Left ventricle myocardium superior (tissue), 1 donor: ENCODE measurements at places on chromosomes 16 and 17.

GRCh38 chr17:28900986-28901726, 1.7 kb downstream of the DHRS13 start:
- no peak for DNase-seq

GRCh38 chr17:73690676-73691075, 46.4 kb upstream of the SDK2 start:
- no peak for DNase-seq

- no peak for DNase-seq
Observed at GRCh38 chr16:82524976-82525375, 101.8 kb upstream of the CDH13 start.

DNA sequence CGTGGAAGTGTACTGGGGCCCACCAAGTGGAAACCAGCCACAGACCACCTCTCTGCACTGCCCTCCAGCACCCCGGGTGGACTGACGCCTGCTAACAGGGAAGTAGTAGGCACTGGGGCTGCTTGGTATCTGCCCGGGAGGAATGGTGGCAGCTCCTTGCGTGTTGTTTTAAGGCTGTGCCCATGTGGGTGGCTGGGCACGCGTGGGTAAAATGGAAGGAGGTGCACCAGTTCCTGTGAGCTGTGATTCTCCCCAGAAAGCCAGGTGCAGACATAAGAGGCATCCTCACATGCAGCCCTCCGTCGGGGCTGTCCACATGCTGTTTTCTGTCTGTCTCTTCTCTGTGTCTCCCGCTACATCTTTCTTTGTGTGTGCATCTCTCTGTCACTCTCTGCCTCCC, 122.3 kb downstream of the ENGASE start:
- DNase-seq, result no peak

GRCh38 chr17:44269535-44270240, 1.8 kb upstream of the SLC4A1 start:
- no peak for DNase-seq

- DNase-seq, result peak; percentile 83
Observed at GRCh38 chr17:20063665-20064648, 54.8 kb downstream of the SPECC1 start.

DNA sequence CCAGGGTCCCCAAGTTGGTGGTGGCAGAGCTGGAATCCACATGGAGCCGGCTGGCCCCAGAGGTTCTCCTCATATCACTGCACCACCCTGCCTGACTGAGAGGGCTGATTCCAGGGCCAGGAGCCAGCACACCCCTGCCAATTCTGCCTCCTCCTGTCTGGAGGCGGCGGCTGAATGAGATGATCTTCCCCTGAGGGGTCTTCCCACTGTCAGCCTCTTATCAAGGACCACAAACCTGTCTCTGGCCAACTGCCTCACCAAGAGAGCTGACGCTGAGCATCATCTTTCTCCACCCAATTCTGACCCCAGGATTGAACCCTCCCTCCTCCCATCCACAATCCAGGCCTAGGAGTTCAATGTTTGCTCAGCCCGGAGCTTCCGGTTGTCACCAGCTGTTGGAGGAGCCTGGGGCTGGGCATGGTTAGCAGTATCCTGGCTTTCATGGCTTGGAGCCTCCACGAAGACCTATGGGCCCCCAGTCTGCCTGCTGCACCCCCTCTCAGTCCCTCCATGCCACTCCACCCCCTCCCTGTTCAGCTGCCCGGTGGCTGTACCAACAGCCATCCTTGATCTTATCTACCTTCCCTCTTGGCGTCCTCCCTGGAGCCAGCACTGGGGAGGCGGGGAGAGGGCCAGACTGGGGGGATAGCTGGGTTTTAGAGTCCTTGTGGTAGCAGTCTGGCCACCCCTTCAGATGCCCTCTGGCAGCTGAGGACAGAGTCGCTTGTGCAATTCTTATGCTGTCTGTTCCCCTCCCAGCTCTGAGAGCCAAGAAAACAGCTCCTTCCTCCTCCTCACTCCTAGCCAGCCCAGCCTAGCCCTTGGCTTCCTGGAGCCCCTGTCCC, 25.6 kb downstream of the ABCC3 start:
- DNase-seq, result peak; percentile 63

DNA sequence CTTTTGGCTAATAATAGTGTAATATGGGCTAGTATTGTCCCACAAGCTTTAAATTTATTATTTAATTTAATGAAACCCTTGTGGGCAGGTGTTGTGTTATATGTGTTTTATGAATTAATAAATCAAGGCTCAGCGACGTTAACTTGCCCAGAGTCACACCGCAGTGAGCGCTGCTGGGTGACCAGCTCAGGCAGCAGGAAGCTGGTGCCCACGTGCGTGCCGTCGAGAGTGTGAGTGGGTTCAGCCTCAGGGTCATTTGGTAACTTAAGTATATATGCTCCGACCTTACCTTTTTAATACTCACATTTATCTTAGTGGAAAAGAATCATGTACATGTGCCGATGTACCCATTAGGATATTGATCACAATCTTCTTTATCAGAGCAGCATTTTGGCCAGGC, 137.4 kb upstream of the CHMP6 start:
- DNase-seq, result no peak

DNA sequence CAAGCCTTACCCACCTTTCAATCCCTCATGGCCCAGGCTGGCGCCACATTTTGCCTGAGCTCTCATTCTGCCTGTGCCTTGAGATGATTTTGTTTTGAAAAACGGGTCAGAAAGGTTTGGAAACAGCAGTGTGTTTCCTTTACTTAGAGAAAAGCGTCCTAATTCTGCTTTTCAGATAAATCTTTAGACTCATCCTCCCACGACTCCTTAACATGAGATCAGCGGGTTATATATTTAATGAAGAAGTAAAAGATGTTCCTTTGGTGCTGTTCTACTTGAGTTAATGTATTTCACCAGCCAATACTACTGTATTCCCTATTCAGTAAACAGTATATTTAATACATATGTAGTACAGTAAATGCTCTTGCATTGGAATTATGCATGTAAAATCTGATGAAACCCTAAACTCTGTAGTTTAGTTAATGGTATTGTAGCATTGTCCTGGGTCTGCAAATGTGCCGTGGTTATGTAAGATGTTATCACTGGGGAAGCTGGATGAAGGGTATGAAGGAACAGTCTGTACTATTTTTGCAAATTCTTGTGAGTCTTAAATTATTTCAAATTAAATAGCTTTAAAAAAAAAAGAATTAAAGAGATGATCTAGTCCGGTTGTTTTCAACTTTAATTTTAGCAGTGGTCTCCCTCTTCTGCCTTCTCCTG, 199.4 kb upstream of the CACNG5 start:
- DNase-seq, result no peak

DNA sequence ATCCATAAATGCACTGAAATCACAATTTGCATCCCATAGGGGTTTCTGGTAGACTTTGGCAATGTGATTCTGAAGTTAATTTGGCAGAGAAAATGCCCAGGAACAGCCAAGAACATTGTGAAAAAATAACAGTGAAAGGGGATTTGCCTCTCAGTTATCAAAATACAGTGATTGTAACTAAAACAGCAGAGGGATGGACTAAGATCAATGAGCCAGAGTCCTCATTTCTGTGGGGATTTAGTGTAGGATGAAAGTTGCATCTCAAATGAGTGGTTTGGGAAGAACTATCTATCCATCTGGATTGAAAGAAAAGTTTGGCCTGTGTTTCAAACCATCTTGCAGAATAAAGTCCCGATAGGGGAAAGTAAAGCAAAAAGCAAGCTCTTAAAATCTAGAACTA, 28.1 kb downstream of the MYBBP1A start:
- DNase-seq, result no peak

DNA sequence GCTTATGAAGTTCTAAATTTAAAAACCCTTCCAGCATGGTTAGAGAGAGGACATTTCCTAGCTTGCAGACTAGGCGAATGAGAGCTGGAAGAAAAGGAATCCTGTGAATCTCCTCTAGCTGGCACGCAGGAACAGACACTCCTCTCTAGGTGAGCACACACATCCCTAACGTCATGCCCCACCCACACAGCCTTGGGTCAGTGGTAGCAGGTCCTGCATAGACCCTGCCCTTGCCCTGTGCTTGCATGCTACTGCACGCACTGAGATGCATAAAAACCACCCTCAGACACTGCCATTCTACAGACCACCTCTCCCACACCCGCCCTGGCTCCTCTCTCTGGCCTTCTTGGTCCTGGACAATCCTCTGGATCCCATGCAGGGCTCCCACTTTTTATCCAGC, 23.5 kb downstream of the CES1 start:
- DNase-seq, result no peak

DNA sequence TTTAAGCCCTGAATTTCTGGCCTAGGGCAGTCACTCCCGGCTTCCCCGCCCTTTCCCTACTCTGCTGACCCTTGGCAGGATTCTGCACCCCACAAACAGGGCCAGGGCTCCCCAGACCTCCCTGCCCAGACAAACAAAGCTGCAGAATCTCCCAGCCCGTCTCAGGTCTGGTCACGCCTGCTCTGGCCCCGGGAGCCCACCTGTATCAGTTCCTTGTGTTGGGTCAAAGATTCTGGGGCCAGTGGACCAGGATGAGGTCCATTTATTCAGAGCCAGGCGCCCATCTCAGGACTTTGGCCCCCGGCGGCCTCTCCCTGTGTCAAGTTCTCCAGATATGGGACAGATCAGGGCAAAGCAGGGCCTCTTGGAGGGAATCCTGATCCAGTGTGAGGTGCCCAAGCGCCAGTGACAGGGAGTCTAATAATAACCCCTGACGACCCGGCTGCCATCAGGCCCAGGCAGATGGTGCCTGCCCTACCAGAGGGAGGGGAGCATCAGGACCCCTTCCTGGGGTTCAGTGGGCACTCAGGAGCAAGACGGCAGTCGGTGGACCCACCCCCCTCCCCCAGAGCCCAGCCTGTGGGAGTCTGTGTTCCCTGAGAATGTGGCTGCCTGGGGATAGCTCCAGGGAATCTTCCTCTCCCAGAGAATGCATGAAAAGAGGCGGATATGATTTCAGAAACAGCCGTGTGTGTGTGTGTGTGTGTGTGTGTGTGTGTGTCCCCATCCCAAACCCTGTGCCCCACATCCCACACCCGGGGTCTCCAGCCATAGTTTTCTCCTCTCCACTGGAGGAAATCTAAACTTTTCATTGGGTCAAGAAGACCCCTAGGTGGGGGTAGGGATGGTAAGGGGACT, 1.3 kb downstream of the TTYH2 start:
- peak; percentile 60 for DNase-seq

- no peak for DNase-seq
Observed at GRCh38 chr17:37399265-37399803, 7.3 kb downstream of the ACACA start.

DNA sequence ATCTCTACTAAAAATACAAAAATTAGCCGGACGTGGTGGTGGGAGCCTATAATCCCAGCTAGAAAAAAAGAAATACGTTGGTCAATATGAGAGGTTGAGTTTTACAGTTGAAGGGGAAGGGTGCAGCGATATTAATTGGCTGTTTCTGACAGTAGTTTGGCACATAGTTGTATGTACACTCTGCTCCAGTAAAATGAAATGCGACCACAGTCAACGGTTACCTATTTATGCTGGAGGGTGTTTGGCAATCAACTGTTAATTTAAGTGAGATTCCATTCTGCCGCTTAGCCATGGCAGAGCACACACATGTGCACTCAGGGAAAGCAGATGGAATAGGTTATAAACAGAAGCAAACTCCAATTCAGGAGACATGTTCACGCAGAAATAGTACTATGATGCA, 9.3 kb upstream of the ZNF594 start:
- no peak for DNase-seq

DNA sequence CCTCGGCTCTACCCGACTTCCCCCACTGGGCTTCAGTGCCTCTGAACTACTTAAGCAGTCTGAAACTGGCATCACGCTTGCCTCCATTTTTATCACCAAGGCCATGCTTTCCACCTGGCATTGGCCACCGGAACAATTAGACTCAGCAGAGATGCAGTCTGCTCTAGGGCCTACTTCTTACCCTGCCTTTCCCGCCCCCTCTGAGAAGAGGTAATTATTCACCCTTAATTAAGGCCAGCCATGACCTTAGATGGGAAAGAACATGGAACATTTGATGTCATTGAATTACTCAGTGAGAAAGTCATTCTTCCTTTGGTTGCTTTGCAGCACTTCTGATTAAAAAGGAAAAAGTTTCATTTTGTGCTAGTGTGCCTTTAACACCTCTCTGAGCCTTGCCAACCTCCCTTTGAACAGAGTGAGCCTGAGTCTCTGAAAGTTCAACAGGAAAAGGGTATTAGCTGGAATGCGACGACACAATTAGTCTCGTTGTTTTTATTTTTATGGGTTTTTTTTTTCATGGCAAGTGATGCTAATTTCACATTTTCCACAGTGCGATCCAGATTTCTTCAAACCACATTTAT, 60.9 kb upstream of the TNRC6A start:
- no peak for DNase-seq

GRCh38 chr17:13222975-13223374, 205.1 kb upstream of the ELAC2 start:
- no peak for DNase-seq

- no peak for DNase-seq
Observed at GRCh38 chr16:648071-648780, 939 bp upstream of the WDR90 start.

GRCh38 chr17:4502466-4503154, 3.9 kb downstream of the SPNS2 start:
- DNase-seq, result no peak
